ENCODE measurements at places on chromosomes 7 and 10.

- DNase-seq, result no peak
These were observed 27.7 kb downstream of the PHYH start for GRCh38 chr10:13272164-13272571.

GRCh38 chr10:91460681-91461080 is 50.5 kb downstream of the HECTD2 start:
- DNase-seq, result no peak

DNA sequence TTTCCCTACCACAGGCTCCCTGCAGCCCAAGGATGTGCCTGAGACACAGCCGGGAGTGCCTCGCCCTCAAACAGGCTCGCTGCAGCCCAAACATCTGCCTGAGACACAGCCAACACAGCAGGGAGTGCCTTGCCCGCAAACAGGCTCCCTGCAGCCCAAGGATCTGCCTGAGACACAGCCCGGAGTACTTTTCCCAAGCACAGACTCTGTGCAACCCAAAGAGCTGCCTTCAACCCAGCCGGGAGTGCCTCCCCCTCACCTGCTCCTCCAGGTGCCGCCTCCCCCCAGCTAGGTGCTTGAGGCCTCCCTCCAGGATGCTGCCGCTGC is 42.9 kb downstream of the ANTXRL start:
- DNase-seq, result no peak

GRCh38 chr10:132599732-132600131 is 62.1 kb downstream of the INPP5A start:
- DNase-seq, result no peak

DNA sequence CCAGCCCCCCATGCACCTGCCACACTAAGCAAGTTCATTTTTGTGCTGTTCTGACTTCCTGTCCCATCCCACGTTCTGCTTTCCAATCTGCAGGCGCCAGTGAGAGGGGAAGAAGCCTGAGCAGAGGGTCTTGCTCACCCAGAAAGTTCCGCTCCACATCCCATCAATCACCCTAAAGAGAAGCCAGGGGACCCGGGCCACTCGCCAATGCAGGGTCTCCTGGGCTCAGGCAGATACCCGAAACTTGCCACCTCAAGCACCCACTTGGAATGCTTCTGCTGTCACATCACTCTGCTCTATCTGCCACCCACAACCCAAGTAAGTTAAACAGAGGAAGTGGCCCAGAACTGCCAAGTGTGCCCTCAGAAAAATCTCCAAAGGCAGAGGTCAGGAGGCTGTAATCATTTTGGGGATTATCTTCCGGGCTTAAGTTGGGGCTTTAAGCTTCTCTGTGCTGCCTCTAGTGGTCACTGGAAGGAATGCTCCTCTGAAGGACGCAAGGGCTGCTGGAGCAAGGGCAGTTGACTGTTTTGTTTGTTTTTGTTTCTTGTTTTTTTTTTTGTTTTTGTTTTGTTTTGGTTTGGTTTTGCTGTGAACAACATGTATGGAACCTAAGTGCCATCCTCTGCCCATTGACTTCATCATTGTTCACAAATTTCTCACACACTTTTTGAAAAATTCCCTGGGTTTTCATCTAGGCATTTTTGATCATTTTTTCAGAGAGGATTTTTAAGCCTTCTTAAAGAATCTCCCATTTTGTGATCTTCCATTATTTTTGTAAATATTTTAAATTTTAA is 25.5 kb downstream of the PRR15 start:
- no peak for DNase-seq

DNA sequence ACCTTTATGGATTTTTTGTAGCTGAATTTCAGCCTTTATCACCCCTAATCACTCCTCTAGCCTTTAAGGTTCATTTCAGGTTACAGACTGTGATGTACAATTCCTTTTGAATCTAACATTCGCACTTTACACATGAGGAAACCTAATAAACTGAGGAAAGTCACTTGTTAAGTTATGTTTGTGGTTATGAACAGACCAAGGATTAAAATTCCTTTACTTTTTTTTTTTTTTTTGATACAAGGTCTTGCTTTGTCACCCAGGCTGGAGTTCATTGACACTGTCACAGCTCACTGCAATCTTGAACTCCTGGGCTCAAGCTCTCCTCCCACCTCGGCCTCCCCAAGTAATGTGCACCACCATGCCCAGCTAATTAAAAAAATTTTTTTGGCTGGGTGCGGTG is 3.6 kb downstream of the MCU start:
- no peak for DNase-seq

- no peak for DNase-seq
These were observed 883.8 kb downstream of the LRMDA start for GRCh38 chr10:76315240-76315639.

- no peak for DNase-seq
These were observed 32.8 kb downstream of the IL15RA start for GRCh38 chr10:5944389-5945189.

GRCh38 chr10:71213761-71214440 is 1.5 kb downstream of the UNC5B start:
- no peak for DNase-seq

GRCh38 chr10:113093188-113094113 is 143.4 kb downstream of the TCF7L2 start:
- no peak for DNase-seq

DNA sequence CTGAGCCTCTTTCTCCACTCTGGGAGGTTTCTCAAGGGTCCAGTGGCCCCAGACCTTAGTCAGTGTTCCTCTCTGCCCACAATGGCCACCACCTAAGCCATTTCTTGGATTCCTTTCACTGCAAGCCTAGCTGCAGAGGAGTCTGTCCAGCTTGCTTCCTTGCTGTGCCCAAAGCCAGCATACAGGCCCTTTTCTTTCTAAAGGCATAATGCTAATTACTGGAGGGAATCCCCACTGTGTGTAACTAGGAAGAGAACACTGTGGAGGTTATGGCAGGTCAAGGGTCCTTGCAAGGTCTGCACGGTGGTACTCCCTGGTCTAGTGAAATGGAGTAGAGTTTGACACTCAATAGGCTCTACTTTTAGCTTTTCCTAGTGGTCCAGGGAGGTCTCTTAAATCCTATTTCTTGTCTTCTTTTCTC is 70.4 kb upstream of the CC2D2B start:
- DNase-seq, result no peak

DNA sequence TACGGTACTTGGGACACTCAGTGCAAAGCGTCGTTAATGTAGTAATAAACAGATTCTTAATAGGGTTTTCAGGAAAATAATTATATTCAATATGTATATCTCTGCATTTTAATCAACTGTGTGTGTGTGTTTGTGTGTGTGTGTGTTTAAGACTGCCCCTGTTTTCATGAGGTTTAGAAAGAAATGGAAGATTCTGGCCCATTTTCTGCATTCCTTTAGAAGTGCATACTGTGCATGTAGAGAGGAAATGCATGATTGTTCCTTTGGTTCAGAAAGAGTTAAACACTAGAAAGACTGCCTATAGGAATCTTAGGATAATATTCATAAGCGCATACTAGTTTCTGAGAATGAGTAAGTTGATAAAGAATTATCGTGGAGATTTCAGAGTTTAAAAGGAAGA is 975 bp downstream of the CNTNAP2 start:
- no peak for DNase-seq
